ENCODE measurements at places on chromosomes 2 and 18. TPM values are rescaled to one million over a fixed set of nuclear protein-coding genes. Genes with fewer than 3 reads are reported as not detected.

The HOXD11 gene
- 0.49 TPM for total RNA-seq

The TMEM37 gene
- 0.28 TPM for total RNA-seq

The DSG1 gene
- not detected for total RNA-seq

The LRP2 gene
- 0.10 TPM for total RNA-seq

The PSMA8 gene
- not detected for total RNA-seq

The ZNF892 gene
- 8.1 TPM for total RNA-seq

The RIT2 gene
- total RNA-seq = not detected

The UPP2 gene
- not detected for total RNA-seq

The TMEM169 gene
- total RNA-seq = 0.74 TPM

The CCDC85A gene
- 0.05 TPM for total RNA-seq

The PLEKHH2 gene
- total RNA-seq = 15.0 TPM

The SCN9A gene
- total RNA-seq = 0.10 TPM

The ALK gene
- not detected for total RNA-seq

The KCNG2 gene
- not detected for total RNA-seq

Measured in Panc1 (cell line).